ENCODE measurements at places on chromosomes 2 and 18. TPM values are rescaled to one million over a fixed set of nuclear protein-coding genes. Genes with fewer than 3 reads are reported as not detected.
A peak's percentile ranks its signal among the peaks of the same experiment; 100 is the strongest.

- no peak for DNase-seq
Measured at GRCh38 chr2:209138079-209138478, 285.8 kb upstream of the MAP2 start.

- DNase-seq = peak; percentile 71
Measured at GRCh38 chr2:176553685-176554100, 284.5 kb downstream of the MTX2 start.

DNA sequence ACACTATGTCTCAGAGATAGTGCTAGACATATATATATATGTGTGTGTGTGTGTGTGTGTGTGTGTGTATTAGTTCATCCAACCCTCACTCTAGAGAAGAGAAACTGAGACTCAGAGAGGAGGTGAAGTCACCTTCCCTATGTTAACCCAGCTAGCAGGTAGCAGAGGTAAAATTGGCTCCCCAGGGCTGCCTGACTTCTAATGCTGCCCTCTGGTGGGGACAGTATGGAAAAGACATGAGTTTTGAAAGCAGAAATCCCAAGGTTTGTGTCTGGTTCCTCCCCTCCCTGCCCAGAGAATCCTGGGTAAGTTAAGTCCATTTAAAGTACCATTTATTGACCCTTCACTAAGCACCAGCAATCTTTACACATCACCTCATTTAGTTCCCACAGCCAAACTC is 137.7 kb downstream of the THNSL2 start:
- peak; percentile 13 for DNase-seq

NMS gene
- polyA plus RNA-seq = not detected

FOXI3 gene
- polyA plus RNA-seq = 6.8 TPM

- DNase-seq = no peak
Measured at GRCh38 chr2:110858135-110858725, 125.9 kb downstream of the ACOXL start.

- no peak for DNase-seq
Measured at GRCh38 chr18:34821669-34822210, 111.6 kb downstream of the DTNA start.

DNA sequence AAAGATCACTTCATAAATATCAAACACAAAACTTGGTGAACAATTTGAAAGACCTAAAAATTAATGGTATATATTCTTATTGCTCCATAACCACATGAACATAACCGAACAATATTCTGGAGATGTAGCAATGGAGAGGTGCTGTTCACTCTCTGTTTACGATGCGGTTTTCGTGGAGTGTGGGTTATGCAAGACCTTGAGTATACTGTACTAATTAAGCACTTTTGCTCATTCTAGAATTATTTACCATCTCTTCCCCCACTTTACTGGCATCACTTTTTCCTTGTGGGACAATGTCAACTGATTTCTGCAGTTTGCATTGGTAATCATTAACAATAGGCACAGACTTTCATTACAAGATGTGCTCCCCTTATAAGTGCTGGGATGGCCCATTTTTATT is 97.6 kb downstream of the RAPH1 start:
- DNase-seq = no peak

DNA sequence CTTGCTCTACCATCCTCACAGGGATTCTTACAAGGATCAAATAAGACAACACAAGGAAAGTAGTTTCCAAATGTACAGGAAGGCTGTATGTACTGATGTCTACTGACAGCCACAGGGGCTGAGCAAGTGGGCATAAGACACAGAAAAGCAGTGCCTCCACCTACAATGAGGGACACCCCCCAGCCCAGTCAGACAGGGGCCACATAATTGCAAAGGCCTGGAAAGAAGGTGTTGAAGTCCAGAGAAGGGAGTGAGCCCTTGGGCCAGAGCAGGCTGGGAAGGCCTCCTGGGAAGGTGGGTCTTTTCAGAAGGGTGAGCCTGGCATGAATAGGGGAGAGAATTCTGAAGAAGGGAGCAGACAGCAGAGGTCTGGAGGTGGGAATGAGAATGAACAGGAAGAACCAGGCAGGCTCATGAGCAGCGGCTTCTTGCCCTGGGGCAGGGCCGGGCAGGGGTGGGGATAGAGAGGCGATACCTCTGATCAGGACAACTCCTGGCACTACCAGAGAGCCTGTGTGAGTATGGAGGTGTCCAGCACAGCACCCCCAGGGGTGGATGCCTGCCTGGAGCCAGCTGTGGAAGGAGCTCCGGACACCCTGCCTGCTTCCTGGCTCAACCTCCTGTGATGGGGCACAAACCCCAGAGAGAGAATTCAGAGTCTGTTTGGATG is 30.1 kb downstream of the HS1BP3 start:
- no peak for DNase-seq

- no peak for DNase-seq
Measured at GRCh38 chr18:8707556-8708300, 2.4 kb downstream of the MTCL1 start.

DNA sequence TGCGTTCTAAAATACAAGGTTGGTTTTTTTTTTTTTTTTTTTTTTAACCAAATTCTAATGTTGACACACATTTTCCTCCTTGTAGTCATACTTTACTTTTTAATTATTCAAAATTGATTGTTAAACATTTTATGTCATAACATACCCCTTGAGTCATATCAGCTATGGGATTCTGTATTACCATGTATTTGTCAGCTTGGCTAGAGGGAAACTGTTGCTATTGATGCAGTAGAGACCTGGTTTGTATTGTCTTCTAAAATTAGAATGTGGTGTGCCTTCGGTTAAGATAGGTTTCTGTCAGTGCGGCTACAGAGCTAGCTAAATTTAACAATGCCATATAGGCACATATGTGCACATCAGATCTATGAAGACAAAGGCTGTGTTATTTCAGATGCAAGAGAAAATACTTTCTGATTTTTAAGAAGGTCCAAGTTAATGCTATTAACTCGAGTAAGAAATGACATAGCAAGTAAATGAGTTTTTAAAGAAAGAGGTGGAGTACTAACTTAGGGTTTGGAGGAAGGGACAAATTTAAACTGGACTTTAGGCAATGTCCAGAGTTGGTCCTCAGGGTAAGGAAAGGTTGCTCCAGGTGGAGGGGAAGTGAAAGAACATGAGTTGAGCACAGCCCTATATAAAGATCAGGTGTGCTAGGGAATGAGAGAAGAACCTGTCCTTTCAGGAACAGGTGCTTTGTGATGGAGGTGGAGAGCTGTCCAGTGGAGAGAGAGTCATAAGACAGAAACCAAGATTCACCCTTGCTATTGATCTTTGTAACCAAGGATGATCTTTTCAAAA is 152.3 kb downstream of the PRPF40A start:
- DNase-seq = no peak

MSTN gene
- not detected for polyA plus RNA-seq

MAPK4 gene
- 3.3 TPM for polyA plus RNA-seq

MSH2 gene
- 64.1 TPM for polyA plus RNA-seq

CAVIN2 gene
- 0.03 TPM for polyA plus RNA-seq

- no peak for DNase-seq
Measured at GRCh38 chr18:8337211-8337610, 272.0 kb upstream of the RAB12 start.

DNA sequence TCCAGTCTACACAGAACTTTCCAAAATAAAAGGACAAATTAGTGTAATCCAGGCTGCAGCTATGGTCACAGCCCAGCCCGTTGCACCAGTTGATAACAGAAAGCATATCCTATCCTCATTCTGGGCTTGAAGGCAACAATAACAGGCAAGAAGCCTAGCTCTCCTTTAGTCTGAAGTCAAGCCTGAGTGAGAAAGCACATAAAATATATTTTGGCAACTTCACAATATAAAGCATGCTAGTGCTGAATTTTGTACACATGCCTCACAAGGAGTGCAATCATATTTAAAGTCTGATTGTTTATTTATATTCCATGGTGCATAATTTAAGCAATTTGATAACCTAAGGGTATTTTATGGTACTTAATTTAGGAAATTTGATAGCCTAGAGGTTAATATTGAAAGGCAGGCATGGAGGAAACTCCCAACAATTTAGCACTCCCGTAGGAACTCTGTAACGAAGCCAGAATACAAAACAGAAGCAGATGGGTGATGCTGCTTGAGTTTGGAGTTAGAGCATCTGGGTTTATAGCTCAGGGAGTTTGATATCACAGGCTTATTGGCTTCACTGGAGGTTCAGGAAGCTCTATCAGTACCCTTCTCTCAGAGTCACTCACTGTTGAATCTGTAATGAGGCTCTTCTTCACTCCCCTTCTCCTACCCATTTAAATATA is 1199.1 kb upstream of the GYPC start:
- DNase-seq = no peak

DNA sequence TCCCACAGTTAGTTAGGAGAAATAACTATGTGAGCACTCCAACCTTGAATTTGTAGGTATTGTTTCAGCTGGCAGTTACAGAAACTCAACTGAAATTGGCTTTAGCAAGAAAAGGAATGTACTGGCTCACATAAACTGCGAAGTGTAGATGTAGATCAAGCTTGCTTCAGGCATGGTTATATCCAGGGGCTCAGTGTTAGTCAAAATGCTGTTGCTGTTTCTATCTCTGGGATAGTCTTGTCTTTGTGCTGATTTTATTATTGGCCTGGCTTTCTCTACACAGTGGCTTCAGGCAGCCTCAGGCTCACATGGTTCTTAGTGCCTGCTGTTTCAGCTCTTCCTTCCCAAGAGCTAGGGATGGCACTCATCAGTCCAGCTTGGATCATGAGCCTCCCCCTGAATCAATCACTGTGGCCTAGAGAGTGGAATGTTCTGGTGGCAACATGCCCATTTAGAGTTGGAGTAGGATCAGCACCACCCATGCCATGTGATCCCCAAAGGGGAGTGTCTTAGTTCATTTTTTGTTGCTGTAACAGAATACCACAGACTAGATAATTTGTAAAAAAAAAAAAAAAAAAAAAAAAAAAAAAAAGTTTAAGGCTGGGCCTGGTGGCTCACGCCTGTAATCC is 69.1 kb upstream of the FOXI3 start:
- no peak for DNase-seq

ATP8B1 gene
- polyA plus RNA-seq = 1.1 TPM

DNA sequence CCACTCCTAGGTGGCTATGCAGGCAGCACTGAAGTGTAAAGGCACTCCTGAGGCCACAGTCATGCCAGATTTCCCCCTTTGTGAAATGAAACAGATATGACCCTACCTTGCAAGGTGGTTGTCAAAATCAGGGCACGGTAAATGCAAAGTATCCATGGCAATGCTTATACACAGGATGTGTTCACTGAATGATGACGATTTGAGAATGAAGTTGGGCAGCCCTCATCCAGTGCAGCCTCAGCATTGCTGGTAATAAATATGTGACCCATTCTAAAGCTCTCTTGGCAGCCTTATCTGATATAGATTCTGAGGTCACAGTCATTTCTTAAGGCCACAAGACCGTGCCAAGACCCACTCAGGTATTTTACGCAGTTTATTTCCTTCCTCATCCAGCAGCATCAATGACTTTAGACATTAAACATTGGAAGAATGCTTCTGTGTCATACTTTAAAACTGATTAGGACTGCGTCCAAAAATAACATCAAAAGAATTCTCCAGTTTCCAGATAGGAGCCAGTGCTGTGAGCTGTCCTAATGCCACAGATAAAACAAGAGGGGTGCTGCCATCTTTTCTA is 125.5 kb upstream of the SERTAD2 start:
- no peak for DNase-seq

- no peak for DNase-seq
Measured at GRCh38 chr2:211957799-211958198, 580.8 kb downstream of the ERBB4 start.

DNA sequence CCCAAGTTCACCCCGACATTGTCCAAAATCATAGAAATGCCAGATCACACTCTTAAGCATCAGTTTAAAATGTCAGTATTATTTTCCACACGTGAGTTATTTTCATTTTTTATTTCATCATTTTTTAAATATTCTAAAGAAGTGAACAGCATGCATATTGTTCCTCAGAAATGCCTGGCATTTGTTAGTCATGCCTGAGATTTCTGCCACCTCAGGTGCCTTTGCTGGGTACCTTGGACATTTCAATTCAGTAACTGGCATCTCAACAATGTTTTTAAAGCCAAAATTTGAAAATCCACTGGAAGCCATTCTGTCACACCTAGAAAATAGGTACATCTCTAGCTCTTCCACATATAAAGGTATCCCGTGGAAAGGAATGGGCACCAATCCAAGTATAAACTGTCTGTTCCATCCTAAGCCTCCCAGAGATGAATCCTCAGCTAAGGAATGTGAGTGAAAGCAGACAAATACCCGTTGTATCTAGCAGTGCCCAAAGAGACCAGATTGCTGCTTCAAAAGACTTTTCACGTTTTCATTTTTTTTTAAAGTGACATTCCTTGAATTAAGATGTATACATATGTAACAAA is 159.8 kb downstream of the ZNF385B start:
- no peak for DNase-seq

CCDC74A gene
- polyA plus RNA-seq = 23.8 TPM

DNA sequence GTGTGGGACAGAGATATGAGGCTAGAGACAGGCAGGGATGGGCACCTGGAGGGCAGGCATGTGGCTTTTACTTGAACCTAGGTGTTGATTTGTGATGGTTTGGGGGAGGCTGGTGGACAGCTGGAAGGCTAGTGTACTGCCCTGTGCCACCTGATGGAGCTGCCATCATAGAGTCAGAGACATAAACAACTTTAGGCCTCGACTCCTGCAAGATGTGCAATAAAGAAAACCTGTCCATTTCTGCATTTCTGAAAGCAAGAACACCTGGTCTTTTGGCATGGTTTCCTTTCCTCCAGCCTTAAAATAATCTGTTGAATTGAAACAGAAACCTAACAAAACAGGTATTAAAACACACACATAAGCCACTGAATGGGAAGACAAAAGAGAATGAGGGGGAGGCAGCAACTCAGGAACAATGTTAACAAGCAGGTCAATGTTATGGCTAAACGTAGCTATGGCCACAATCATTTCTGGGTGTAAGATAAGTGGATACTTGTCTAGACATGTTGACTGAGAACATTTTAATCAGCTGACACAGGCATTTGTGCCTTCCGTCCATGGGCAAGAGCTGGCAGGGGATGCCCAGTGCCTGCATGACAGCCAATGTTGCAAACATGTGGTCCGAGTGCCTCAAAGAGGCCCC is 87.8 kb downstream of the KCTD1 start:
- no peak for DNase-seq

DNA sequence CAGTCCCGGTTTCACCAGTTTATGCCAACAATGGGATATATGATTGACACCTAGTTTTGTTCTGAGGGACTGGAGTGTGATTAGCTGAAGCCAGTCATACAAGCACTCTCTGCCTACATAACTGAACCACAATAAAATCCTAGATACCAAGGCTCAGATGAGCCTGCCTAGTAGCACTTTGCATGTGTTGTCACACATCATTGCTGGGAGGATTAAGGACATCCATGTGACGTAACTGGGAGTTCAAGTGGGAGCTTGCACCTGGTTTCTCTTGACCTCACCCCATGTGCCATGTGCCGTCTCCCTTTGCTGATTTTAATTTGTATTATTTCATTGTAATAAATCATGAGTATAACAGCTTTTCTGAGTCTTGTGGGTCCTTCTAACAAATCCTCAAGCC is 90.3 kb downstream of the TMEM163 start:
- no peak for DNase-seq

DNA sequence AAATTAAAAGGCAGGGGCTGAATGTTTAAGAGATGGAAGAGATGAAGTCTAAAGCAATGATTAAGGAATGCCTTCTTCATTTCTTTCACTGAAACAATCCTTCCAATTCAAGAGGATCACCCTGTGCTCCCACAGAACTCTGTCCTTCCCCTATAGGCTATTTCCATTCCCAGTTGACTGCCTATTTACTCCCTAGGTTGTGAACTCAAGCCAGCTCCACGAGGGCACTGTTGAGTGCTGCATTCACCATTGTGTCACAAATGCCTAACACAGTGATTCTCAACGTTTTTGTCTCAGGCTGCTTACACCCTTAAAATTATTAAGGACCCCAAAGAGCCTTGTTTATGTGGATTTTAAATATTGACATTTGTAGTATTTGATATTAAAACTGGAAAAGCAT is 112.4 kb downstream of the AOX1 start:
- no peak for DNase-seq

- DNase-seq = no peak
Measured at GRCh38 chr2:194926873-194927272, 730.2 kb upstream of the SLC39A10 start.
